PC-3 (cell line): ENCODE measurements at places on chromosomes 1 and 21. TPM values are rescaled to one million over a fixed set of nuclear protein-coding genes. Genes with fewer than 3 reads are reported as not detected.
A peak's percentile ranks its signal among the peaks of the same experiment; 100 is the strongest.

DNA sequence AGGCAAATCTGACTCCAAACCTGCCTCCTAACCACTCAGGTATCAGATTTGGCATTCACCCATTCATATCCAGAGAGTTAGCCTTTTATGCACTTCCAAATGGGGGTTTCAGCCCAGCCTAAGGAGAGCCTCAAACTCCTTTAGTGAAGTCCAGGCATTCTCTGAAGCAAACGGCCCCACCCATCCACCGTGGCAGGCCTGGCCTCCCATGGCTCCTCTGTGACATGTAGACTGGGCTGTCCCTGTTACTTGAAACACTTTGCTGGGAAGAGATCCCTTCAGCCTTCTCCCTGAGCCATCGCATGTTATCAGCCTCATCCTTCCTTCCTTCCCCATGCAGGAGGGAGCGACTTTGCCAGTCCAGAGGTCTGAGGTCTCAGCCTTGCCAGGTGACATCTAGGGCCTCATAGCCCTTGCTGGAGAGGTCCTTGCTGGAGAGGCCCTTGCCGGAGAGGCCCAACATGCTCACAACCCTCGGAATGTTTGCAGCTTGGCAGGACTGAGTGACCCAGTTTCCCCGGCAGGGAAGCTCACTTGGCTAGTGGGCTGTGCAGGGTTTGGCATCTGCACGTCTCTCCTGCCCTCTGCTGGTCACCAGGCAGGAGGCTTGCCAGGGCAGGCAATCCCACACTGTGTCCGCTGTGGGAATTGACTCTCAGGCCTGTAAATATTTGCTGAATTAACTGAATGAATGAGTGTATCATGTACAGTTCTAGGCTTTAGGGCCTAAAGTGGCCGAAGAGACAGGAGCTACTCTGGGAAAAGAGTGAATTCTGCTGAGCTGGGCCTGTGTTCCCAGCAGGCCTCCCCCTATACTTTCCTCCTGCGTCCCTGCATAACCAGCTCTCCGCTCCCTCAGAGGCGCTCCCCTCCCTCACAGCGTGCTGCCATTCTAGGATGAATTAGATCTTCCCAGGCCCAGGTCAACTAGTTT, 26.7 kb upstream of the RBM15 start:
- DNase-seq: peak; percentile 81

- no peak for DNase-seq
These were observed 42.6 kb downstream of the SIM2 start for GRCh38 chr21:36741506-36741905.

DNA sequence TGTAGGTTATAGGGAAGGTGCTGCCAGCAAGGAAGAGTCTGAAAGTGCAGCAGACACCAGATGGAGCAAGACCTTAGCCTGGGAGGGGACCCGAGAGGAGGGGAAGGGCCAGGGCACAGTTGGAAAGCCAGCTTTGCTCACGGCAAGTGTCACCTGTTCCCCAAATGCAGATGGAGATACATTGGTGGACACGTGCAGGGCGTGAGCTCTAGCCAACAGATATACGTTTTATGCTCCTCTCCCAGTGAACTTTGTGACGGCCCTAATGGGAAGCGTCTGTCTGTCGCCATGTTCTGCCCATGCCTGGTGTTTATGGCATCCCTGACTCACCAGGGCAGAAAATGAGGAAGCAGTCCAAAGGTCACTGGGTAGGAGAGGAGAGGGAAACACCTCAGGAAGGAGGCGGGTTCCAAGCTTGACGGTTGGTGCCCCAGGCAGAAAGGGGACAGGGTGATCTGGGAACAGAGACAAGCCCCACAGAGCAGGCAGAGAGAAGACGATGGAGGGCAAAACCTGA, 7.6 kb downstream of the GPA33 start:
- DNase-seq: peak; percentile 71

- peak; percentile 43 for DNase-seq
These were observed 41.6 kb downstream of the NUAK2 start for GRCh38 chr1:205279986-205280385.

GRCh38 chr1:156096640-156097391, 14.6 kb upstream of the MEX3A start:
- DNase-seq: peak; percentile 93

DNA sequence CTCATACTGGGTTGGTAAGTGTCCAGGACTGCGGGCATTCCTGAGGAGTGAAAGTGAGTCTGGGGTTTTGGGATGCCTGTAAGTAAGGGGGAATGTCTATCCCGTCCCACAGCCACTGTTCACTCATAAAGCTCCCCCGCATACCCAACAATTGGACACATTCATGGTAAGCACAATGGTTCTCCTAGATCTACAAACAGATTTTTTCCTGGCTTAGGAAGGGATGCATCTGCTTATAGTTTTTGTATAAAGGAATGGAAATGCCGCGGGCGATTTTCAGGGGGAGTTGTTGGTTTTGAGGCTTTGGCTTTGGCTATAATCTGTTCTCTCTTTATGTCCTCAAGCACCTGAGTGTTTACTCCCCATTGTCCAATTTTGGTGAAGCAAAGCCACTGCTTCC, 7.1 kb downstream of the ERVH48-1 start:
- no peak for DNase-seq

- no peak for DNase-seq
These were observed 213.0 kb downstream of the CRB1 start for GRCh38 chr1:197481101-197481500.

DNA sequence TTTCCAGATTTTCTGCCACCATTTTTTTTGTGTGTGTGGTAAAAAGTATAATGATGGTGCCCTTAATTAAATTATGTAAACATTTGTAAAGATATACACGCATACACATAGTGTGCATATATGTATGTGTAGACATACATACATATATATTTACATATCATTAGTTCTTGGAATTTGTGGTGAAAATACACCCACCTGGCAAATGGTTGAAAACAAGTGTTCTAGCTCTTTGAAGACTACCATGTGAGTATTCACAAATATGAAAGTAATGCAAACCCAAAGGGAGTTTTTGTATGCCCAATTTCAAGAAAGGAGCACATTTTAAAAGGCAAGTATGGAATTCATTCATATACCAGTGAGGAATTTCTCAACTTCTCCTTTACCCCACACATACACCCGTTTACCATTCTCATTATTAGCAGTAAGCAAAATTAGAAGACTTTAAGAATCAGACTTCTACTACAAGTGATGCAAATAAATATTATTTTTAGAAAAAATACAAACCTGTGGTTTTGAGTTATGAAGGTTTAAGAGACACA, 8.0 kb downstream of the RABGAP1L start:
- no peak for DNase-seq

DNA sequence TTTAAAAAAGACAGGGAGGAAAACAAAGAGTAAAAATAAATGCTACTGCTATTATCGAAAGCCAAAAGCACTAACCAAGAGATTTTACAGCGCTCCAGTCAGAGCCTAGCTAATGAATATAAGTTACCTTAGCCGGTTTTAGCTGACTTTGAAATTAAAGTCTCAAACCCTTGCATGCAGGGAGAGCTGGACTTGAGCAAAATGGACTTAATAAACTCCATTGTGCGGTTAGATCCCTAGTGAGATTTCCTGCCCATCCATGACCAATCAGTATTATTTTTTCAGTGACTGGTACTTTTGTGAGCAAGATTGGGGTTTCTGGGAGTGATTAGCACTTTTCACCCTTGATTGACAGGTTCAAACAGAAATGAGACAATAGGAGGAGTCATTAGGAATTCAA, 333.4 kb upstream of the ADGRL2 start:
- no peak for DNase-seq

The GPR37L1 gene
- 0.04 TPM in 1 of 2 replicates, not detected in the other for total RNA-seq

DNA sequence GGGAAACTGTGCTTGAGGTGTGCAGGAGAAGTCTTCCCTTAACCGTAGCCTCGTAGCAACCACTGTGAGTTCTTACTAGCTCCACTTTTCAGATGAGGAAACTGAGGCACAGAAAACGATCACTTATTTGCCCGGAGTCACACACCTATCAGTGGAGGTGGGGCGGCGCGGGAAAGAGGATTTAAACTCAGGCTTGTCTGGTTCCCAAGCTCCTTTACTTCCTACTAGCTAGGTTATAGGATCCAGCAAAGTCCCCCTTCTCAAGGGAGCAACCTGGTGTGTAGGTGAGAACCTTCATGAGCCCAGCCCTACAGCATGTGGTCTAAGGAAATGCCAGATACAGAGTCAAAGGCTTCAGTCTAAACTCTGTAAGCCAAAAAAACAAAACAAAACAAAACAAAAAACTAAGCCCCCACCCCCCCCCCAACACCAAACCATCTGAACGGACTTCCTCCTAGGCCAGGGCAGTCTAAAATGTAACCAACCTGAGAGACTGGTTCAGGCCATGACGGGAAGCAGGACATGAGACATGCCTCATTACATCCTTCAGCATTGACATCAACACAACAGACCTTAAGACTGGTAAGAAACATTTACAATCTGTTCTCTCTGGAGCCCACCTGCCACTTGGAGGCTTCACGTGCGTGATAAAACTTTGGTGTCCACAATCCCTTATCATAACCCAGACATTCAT, 709 bp upstream of the FBXO42 start:
- DNase-seq: peak; percentile 35

DNA sequence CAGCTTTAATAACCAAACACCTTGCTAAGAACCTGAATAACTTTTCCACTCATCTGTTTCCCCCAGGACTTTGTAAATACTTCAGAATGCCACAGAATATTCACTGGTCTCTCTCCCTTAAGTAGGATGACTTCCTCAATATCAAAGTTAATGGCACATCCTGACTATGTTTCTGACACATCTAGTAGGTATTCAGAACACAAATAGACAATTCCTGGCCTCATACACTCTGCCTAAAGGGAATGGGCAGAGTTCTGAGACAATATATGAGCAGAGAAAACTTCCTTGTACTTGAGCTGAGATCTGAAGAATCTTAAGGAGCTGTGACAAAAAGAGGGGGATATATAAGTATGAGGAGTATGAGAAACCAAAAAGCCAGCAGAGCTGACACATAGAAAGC, 34.8 kb downstream of the ANKRD13C start:
- peak; percentile 82 for DNase-seq

The RPL11 gene
- 1,031 and 1,441 TPM in 2 replicates for total RNA-seq

DNA sequence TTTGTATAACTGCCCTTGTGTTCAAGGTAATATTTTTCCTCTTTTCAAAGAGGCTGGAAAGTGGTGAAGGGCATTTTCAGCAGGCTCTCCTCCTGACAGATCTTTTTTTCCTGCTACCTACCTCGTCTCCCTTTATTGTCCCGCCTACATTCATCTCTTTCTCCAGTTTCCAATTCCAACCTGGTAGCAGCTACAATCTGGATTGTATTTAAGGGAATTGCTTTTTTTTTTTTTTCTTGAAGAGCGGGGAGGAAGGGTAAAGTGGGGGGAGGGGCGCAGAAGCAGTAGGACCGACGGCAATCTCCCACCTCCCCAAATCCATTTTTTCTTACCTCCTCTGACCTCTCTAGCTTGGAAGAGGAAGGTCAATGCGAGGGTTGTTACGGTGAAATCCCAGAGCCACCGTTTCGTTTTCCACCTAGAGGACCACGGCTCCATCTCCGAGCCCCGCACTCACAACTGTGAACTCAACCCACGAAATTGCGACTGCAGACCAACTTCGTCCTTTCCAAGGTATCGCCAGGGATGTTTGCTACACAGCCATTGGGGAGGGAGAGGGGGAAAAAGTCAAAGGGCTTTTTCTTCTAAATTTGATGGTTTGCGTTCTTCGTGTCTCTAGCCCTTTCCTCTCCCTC, 464 bp downstream of the COL11A1 start:
- DNase-seq: no peak

DNA sequence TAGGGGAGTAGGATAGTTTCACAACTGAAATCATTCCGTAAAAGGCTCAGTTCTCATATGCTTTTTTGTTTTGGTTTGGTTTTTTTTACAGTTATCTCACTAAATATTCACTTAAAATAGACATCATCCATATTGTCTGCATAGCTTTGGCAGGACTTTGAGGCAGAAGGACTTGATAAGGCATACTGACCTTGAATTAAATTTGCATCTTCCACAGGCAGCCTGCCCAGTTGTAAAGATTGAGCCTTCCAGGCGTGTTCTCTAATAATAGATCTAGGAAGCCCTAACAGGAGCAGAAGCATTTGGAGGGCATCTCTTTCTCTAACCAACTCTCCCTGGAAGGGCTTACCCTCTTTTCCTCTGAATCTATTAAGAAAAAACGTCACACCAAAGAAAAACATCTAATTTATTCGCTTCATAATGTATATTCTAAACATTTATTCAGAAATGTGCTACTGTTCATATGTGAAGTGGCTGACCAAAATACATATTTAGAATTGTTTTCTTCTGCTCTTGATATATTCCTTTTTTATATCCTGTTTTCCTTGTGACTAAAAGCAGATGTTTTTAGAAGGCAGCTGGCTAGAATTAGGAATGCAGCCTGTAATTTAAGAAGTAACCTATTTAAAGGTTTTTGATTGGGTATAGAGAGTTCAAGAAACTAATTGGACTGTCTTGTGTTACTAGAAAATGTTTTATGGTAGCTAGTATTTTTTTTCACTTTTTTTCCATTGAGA, 20.2 kb downstream of the DESI2 start:
- DNase-seq: no peak

DNA sequence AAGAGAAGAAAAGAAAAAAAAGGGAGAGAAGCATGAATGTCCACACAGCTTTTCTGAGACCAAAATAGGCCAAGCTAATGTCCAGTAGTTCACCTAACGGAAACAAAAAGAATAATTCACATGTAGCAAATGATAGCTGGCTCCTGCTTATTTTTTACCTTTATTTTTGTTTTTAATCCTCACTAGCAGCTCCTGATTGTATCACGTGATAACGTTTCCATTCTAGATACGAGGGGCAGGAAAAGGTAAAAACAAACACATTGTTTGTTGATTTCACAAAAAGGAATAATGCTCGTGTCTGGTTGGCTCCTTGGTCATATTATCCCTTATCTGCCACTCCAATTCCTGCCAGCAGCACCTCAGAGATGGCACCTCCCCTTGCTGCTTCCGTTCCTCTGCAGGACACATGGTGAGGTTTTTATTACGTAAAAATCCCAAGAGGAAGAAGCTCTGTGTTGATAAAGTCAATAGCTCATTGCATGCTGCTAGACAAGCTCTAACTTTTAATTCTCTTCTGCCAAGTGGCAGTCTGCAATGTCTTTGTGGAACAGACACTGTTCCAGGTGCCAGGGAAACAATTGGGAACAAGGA, 201.7 kb downstream of the CRB1 start:
- no peak for DNase-seq

DNA sequence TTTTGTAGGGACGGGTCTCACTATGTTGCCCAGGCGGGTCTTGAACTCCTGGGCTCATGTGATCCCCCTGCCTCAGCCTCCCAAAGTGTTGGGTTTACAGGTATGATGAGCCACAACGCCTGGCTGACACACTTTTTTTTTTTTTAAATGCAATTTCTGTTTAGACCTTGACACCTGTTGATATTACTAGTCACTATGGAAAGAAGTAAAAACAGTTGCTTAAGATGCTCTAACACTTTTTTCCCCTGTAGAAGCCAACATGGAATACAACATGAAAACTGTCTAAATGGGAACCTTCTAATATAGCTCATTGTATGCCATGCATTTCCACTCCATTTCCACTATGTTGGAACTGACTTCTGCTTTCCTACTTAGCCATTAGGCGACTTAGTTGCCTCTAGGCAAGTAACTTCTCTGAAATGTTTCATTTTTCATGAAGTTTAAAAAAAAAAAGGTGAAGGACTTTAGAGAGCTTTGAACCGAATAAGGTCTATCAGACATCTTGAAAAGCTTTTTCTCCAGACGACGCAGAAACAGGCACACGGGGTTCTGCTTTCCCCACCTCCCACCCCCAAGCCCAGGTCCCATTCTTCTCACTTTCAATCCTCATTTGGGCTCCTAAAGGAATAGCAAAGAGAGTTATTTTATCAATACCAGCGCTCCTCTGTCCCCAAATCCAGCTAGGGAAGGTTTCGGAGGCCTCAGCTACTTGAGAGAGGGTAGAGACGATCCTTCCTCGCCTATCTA, 648 bp upstream of the DR1 start:
- peak; percentile 35 for DNase-seq

The CELA2A gene
- not detected in 2 replicates for total RNA-seq

The MACO1 gene
- 13.6 and 14.0 TPM in 2 replicates for total RNA-seq
